AG09319 (cell line): ENCODE measurements at places on chromosomes 3 and 15.

GRCh38 chr15:29034593-29035335 is 149.0 kb downstream of the APBA2 start:
- no peak for DNase-seq

GRCh38 chr3:169448501-169448900 is 215.0 kb downstream of the MECOM start:
- DNase-seq: no peak

GRCh38 chr15:92452143-92452542 is 58.5 kb downstream of the ST8SIA2 start:
- no peak for DNase-seq

DNA sequence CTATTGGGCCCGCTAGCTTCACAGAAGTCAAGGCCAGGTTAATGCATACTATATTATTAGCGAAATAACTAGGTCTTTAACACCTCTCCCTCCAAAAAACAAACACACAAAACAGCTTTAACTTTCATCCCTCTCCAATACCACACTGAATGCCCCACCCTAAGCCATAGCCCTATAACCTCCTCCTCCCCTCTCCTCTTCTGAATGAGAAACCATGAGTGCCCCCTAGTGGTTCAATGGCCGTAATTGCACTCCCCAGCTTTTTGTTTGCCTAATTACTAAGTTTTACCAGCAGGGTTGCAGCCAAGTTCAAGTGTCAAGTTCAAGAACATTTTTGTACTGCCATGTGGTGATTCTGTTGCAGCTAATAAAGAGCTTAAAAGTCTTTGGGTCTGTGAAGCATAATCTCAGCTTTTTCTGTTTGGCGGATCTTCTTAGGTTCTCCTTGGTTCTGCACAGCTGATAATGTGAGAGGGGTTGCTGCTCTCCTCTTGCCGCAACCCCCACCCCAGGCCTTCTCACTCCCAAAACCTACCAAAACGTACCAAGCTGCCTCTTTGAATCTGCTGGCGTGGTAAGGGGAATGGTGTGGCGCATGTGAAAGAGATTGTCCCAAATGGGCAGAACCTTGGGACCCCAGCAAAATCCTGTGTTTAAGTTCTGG is 57.9 kb downstream of the RPL22L1 start:
- peak; percentile 63 for DNase-seq

DNA sequence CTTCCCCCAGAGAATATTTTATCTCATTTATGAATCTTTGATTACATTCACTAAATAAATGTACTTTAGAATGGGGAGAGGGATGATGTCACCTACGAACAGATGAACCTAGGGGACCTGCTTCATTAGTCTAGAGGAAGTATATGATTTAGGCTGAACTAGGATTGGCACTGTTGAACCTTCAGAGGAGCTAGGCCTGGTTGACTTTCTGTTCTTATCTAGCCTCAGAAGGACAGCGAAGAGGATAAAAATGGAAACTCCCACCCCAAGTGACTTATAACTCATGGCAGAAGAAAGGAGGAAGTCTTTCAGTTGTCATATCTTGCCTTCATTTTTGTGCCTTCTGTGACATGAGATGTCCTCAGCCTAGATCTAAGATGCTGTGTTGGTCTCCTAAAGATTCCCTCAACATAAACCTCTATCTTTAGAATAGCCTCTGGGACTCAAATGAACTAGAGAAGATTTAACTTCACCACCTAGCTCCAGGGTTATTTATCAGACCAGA is 42.6 kb downstream of the POLG start:
- DNase-seq: no peak

DNA sequence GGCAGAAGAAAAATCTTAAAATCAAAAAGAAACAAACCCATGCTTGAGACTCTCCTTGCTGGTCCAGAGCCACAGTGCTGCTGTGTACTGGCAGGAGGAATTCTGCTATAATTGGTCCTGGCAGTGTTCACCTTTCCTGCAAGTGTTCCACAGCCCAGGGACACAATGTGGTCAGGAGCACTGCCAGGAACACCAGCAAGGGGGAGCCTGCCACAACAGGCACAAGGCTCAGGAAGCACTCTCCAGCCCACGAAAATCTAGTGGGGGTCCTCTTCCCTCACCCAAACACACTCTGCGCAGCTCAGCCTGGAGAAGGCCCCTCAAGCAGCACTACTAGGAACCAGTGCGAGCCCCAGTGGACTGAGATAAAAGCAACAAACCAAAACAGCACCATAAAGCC is 92.9 kb downstream of the UBE3A start:
- no peak for DNase-seq

- DNase-seq: no peak
Observed at GRCh38 chr3:13420045-13420830, at the start of gene NUP210. TSS of gene NUP210 (minus strand) at chr3:13420322. CDS start at chr3:13420226, 96 bp downstream.

GRCh38 chr3:55341502-55342031 is 145.5 kb downstream of the WNT5A start:
- DNase-seq: no peak

GRCh38 chr3:193237030-193237429 is 4.0 kb upstream of the PLAAT1 start:
- no peak for DNase-seq

GRCh38 chr3:182739619-182740018 is 53.7 kb upstream of the ATP11B start:
- peak; percentile 12 for DNase-seq

- no peak for DNase-seq
Observed at GRCh38 chr15:79977431-79978054, 6.5 kb upstream of the BCL2A1 start.
